ENCODE measurements at places on chromosomes 13 and 19. TPM values are rescaled to one million over a fixed set of nuclear protein-coding genes. Genes with fewer than 3 reads are reported as not detected.

DPF1 gene
- not detected for total RNA-seq

CEACAM4 gene
- total RNA-seq, result 0.84 TPM

ZNF439 gene
- 6.6 TPM for total RNA-seq

ZNF256 gene
- 15.2 TPM for total RNA-seq

KLC3 gene
- total RNA-seq, result not detected

ZNF285 gene
- total RNA-seq, result 0.22 TPM

CGB8 gene
- not detected for total RNA-seq

ADAT3 gene
- total RNA-seq, result 8.2 TPM

SLC10A2 gene
- total RNA-seq, result not detected

CLEC17A gene
- total RNA-seq, result not detected

DNA sequence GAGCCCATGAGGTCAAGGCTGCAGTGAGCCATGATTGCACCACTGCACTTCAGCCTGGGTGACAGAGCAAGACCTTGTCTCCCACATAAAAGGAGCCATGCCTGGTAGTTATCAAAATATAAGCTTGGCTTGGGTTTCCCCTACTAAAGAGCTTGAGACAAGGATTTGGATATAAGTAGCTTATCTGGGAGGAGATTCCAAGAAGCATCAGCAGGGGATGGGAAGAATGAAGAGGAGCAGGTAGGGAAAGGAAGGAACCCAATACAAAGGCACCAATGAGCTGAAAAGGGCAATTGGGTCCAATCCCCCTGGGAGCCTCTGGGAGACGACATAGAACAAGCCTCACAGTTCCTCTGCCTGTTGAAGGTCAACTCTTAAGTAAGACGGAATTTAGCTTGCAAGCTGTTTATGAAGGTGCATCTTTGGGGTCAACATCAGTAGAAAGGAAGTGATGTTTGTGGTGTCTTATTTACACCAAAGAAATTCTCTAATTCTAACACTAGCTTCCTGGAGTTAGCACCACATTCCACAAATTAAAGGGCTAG lies 7.4 kb upstream of the CLEC4G start:
- H3K27ac ChIP-seq, result no peak overlapping the region
- H3K4me1 ChIP-seq, result no peaks in the 10 kb centered on the region
- H3K4me3 ChIP-seq, result no peak overlapping the region
- no peaks in the 10 kb centered on the region for H3K27me3 ChIP-seq
- no peaks in the 10 kb centered on the region for H3K36me3 ChIP-seq

DNA sequence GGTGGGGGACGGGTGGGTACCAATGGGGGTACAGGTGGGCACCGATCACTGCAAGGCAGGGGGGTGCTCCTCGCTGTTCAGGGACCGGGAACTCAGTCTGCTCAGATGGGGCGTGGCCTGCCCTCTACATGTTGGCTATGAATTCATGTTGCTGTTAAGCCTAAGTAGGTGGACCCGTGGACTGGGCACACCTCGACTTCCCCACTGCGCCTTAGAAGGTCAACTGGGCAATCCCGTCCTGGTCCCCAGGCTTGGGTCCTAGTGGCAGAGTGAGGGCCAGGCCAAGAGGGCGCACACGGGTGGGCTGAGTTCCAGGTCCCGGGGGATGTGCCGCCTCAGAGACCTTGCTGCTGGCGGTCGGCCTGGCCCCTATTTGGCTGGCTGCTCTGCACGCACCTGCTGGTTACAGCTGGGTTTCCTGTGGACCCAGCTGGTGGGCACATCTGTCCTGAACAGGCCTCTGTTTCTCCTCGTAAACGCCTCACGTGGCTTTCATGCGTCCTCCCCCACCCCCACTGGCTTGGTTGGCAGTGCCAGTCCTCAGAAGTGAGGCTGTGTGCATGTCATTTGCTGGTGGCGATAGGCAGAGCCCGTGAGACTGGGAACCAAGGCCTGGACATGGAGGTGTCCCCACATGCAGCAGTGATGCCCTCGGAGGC lies 13.5 kb upstream of the ZNF554 start:
- peaks cover 27% of the 10 kb centered on the region for H3K36me3 ChIP-seq
- no peak overlapping the region for H3K4me3 ChIP-seq
- no peak overlapping the region for H3K27ac ChIP-seq
- no peaks in the 10 kb centered on the region for H3K27me3 ChIP-seq
- no peak for DNase-seq

- no peak for DNase-seq
- no peaks in the 10 kb centered on the region for H3K27me3 ChIP-seq
- H3K4me3 ChIP-seq, result no peak overlapping the region
- peaks cover 84% of the 10 kb centered on the region for H3K4me1 ChIP-seq
Observed at GRCh38 chr13:114112826-114113322, 19.5 kb downstream of the RASA3 start.

- H3K27ac ChIP-seq, result no peak overlapping the region
- DNase-seq, result no peak
Observed at GRCh38 chr13:50809133-50810090, 34.1 kb downstream of the DLEU7 start.

DNA sequence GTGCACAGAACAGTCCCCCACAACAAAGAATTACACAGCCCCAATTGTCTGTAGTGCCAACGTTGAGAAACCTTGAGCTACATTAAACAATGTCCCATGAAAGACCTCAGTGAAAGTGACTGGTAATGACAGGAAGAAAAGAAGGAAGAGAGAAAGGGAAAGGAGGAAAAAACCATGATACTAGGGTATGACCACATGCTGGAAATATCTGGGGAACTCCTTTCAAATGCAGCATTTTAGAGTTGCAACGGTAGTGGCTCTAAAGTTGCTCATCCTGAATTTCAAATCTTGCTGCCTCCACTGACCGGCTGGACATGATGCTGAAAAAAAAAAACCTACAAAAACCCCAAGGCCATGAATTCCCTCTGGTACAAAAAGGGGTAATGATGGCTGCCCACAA lies 26.5 kb downstream of the FPR3 start:
- no peaks in the 10 kb centered on the region for H3K4me1 ChIP-seq
- DNase-seq, result no peak
- H3K4me3 ChIP-seq, result no peak overlapping the region
- no peaks in the 10 kb centered on the region for H3K36me3 ChIP-seq
- no peaks in the 10 kb centered on the region for H3K27me3 ChIP-seq
- no peak overlapping the region for H3K27ac ChIP-seq

- no peaks in the 10 kb centered on the region for H3K36me3 ChIP-seq
- peaks cover 17% of the 10 kb centered on the region for H3K4me1 ChIP-seq
- no peak overlapping the region for H3K27ac ChIP-seq
Observed at GRCh38 chr13:113815151-113816058, 48.5 kb downstream of the GAS6 start.

DNA sequence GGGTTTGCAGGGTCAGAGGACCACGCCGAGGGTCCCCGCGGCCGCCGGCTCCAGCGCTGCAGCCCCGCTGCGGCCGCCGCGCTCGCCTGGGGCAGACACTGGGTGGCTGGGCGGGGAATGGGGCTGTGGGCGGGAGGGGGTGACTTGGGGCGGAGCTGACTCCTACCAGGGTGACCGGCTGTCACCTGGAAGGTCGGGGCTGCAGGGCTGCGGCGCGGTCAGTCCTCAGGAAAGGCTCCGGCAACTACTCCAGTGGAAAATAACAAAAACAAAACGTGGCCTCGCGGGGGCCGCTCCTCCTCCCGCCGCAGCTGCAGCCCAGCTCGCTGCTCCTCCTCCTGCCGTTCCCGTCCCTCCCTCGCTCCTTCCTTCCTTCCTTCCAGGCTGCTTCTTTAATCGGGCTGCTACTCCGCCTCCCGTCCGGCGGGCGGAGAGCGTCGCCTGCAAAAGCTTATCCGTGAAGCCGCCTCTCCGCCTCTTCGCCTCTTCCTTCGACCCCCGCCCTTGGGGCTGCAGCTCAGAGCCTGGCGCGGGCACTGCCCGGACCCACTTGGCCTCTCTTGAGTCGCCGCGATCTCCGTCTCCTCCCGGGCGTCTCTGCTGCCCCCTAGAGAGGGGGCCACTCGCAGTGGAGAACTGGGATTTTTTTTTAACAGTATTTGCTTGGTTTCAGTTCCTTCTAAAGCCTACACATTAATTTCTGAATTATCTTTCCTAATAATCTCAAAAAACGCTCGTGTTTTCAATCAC lies at the start of gene TBC1D4:
TBC1D4 (minus strand) TSS at position 100 of the 750 bp plus-strand sequence. CDS start 402 bp downstream, outside the sequence.
- peak; percentile 60 for DNase-seq
- peaks cover 73% of the 10 kb centered on the region for H3K27me3 ChIP-seq
- H3K27ac ChIP-seq, result no peak within 1 kb of the TSS
- H3K36me3 ChIP-seq, result no peaks in the 10 kb centered on the region
- peak within 1 kb of the TSS; percentile 76 for H3K4me3 ChIP-seq
- peaks cover 12% of the 10 kb centered on the region for H3K4me1 ChIP-seq

DNA sequence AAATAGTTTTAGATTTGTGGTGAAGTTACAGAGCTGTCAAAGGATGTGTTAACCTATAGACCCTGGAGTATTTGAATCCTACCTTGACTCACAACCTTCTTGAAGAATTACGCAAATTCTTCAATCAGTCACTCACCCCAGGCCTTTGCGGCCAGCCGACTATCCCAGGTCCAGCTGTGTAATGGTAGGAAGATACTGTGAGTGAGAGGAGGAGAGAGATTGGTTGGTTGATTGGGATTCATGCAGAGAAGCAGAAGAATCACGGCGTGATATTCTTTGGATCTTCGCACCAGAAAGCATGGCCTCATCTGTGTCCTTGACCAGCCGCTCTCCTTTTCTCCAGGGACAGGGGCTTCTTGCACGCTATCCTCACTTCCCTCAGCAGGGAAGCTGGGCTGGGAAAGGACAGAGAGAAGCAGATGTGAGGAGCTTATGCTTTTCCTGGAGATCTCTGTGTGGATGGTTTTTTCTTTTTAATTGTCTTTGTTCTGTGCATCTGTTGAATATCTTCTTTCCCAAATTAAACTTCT lies 249.1 kb downstream of the GGACT start:
- no peak overlapping the region for H3K27ac ChIP-seq
- no peaks in the 10 kb centered on the region for H3K36me3 ChIP-seq
- H3K4me3 ChIP-seq, result no peak overlapping the region
- H3K4me1 ChIP-seq, result no peaks in the 10 kb centered on the region
- no peaks in the 10 kb centered on the region for H3K27me3 ChIP-seq
- no peak for DNase-seq

- no peaks in the 10 kb centered on the region for H3K27me3 ChIP-seq
- H3K27ac ChIP-seq, result no peak overlapping the region
- no peaks in the 10 kb centered on the region for H3K4me1 ChIP-seq
- H3K4me3 ChIP-seq, result no peak overlapping the region
Observed at GRCh38 chr13:111595791-111596190, 275.3 kb downstream of the TEX29 start.

- H3K4me3 ChIP-seq, result no peak overlapping the region
- H3K4me1 ChIP-seq, result no peaks in the 10 kb centered on the region
- no peak for DNase-seq
- H3K27ac ChIP-seq, result no peak overlapping the region
- no peaks in the 10 kb centered on the region for H3K36me3 ChIP-seq
Observed at GRCh38 chr19:38352611-38353010, 17.0 kb downstream of the CATSPERG start.

DNA sequence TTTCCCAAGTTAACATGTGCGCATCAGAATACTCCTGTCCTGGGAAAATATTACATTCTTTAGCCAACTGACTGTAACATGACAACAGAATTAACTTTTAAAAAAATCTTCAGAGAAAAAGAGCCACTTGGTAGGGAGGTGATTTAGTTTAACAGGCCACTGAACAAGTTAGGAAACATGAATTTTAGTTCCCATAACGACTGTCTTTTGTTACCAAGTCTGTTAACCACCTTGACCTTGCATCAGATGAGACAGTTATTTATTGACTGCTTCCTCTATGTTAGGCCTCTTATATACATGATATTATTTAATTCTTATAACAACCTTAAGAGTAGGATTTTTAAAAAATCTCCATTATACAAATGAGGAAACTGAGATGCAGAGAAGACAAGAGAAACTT lies 268.6 kb downstream of the NDFIP2 start:
- H3K36me3 ChIP-seq, result no peaks in the 10 kb centered on the region
- H3K4me3 ChIP-seq, result no peak overlapping the region
- H3K27me3 ChIP-seq, result no peaks in the 10 kb centered on the region
- no peaks in the 10 kb centered on the region for H3K4me1 ChIP-seq

DNA sequence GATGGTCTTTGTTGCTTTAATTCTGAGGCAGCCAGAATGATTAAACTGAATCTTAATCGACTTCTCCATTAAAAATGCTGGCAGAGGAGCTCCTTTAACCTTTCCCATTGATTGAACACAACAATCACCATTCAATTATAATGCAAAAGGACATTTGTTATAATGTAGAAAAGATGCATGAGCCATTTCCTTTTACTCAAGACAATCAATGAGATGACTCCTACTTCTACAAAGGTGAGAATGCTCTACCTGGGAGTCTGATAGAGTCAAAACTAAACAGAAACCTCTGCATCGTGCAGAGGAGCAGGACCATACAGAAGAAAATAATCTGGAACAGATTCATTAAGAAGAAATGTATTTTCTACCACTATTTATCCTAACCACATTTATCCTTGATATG lies 253.6 kb upstream of the DACH1 start:
- no peaks in the 10 kb centered on the region for H3K27me3 ChIP-seq
- H3K36me3 ChIP-seq, result no peaks in the 10 kb centered on the region
- no peak overlapping the region for H3K27ac ChIP-seq
- no peak overlapping the region for H3K4me3 ChIP-seq
- no peak for DNase-seq

GRCh38 chr13:41985788-41986508 lies 25.0 kb upstream of the VWA8 start:
- H3K27me3 ChIP-seq, result no peaks in the 10 kb centered on the region
- DNase-seq, result no peak
- H3K4me1 ChIP-seq, result no peaks in the 10 kb centered on the region
- H3K4me3 ChIP-seq, result no peak overlapping the region
- H3K27ac ChIP-seq, result no peak overlapping the region
- H3K36me3 ChIP-seq, result no peaks in the 10 kb centered on the region

- no peak overlapping the region for H3K27ac ChIP-seq
- H3K27me3 ChIP-seq, result no peaks in the 10 kb centered on the region
- no peak overlapping the region for H3K4me3 ChIP-seq
- no peak for DNase-seq
Observed at GRCh38 chr13:23231241-23231640, 50.5 kb downstream of the SGCG start.

GRCh38 chr13:48158290-48158689 lies 63.4 kb upstream of the MED4 start:
- H3K4me1 ChIP-seq, result peaks cover 55% of the 10 kb centered on the region
- H3K36me3 ChIP-seq, result no peaks in the 10 kb centered on the region
- H3K4me3 ChIP-seq, result no peak overlapping the region
- DNase-seq, result no peak
- no peak overlapping the region for H3K27ac ChIP-seq
